ENCODE measurements at places on chromosomes 1 and 21.

- no peak for DNase-seq
Measured at GRCh38 chr21:38851101-38851500, 45.4 kb downstream of the ETS2 start.

GRCh38 chr1:77412069-77412819, 130.4 kb downstream of the AK5 start:
- DNase-seq, result no peak

- no peak for DNase-seq
Measured at GRCh38 chr1:221013691-221014660, 134.7 kb downstream of the HLX start.

GRCh38 chr1:22588899-22589422, 25.7 kb downstream of the EPHA8 start:
- DNase-seq, result no peak

DNA sequence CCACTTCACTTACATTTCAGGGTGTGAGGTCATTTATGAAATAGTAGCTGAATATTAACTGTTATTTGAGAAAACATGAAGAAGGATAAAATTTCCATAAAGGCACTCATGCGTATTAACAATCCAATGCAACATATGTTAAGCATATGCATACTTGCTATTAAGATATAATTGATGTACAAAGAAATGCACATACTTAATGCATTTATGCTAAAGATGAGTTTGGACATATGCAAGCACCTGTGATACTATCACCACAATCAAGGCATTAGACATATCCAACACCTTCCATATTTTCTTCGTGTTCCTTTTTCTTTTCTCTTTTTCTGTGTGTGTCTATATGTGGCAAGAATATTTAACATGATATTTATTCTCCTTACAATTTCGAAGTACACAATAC, 464.8 kb upstream of the BRINP3 start:
- no peak for DNase-seq

DNA sequence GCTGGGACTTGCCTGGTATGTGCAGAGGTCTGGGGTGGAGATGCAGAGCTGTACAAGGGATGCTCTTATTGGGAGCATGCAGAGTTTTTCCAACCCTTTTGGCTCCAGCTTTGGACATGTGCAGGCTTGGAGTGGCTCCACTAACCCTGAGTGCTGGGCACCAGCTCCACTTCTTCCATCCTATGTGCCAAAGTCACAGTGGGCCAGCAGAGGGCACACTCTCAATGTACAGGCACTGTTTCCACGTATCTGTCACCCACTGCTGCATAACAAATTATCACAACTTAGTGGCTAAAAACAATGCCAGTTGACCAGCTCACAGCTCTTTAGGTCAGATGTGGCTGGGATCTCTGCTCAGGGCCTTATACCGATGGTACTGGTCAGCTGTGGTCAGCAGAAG, 631.8 kb downstream of the AJAP1 start:
- DNase-seq, result peak; percentile 6

- peak; percentile 3 for DNase-seq
Measured at GRCh38 chr1:52365071-52365745, 797 bp downstream of the CC2D1B start.

DNA sequence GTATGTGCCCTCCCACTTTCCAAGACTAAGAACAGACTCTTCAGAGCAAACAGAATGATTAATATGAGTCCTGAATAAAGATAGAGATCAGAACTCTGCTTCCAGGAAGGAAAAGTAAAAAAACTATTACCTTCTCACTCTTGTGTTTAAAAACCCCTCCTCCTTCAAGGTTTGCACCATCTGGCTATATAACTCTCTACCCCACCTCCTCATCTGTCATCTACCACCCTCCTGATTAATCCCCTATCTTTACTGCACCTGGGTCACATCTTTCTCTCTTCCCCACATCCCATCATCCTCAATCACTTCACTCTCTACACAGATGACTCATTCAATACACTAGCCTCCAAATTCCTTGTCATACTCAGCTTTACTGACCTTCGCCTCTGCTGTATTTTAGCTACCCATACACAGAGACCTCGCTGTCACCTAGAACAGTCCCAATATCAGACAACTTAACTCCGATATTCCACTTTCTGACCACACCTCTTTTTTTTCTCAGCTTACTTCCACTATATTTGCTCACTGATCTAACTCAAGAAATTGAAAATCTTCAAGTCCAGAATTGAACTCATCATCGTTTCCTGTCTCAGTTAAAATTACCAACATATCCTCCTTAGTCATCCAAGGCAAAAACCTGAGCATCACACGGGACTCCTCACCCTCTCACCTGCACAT, 3.7 kb downstream of the SCMH1 start:
- DNase-seq, result no peak

- no peak for DNase-seq
Measured at GRCh38 chr1:151133018-151133806, 13.2 kb downstream of the SEMA6C start.

DNA sequence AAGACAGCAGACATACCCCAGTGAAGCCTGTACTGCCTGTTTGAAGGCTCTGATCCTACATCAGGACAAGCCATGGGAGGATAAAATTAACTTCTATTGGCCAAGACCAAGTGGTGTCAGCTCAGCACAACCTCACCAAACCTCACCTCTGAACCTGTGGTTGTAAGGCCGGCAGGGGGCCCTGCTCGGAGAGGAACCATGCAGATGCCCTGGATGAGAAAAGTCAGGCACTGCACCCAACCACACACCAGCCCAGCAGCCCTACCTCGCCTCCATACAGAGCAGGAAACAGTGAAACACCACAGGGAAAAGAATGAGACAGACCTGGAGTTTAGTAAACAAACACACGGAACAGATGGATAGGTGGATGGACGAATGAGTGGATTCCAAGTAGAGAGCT, 70.0 kb upstream of the PAX7 start:
- DNase-seq, result no peak

DNA sequence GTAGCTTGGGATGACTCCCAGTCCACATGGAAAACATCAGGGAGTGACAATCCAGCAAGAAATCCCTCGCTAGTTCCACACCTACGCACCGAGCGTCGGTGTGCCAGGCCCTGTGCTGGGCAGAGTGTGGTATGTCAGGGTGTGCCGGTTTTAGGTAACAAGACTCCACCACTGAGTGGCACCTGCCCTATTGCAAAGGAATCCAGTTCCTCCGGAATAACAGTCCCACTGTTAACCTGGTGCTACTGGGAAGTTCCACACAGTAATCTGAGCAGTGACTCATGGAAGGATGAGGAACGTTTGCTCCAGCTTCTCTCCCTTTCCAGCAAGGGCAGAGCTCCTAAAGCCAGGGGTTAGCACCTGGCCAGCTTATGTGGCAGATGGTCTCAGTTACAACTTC, 14.3 kb downstream of the RNF207 start:
- DNase-seq, result no peak

- DNase-seq, result no peak
Measured at GRCh38 chr1:158017800-158018595, 24.6 kb downstream of the KIRREL1 start.

- no peak for DNase-seq
Measured at GRCh38 chr1:2156866-2157265, 37.7 kb downstream of the FAAP20 start.

GRCh38 chr1:56710646-56711045, 65.5 kb downstream of the PRKAA2 start:
- no peak for DNase-seq

- DNase-seq, result no peak
Measured at GRCh38 chr1:188871164-188871563, 1606.5 kb downstream of the BRINP3 start.

DNA sequence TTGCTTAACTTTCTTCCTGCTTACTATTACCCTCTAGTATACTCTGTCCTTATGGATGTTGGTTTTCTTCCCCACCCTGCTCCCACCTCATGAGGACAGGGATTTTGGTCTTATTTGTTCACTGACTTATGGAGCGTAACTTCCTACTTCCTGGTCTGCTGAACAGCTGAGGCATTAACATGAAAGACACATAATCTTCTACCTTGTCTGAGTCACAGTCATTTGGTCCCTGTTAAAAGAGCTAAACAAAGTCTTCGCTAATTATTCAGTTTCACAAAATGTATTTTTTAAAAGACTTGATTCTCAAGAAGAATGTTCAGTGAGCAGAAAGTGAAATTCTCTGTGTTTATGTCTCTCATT, 18.5 kb downstream of the RNASEL start:
- DNase-seq, result no peak

- no peak for DNase-seq
Measured at GRCh38 chr21:34097442-34097841, 24.1 kb downstream of the MRPS6 start.

DNA sequence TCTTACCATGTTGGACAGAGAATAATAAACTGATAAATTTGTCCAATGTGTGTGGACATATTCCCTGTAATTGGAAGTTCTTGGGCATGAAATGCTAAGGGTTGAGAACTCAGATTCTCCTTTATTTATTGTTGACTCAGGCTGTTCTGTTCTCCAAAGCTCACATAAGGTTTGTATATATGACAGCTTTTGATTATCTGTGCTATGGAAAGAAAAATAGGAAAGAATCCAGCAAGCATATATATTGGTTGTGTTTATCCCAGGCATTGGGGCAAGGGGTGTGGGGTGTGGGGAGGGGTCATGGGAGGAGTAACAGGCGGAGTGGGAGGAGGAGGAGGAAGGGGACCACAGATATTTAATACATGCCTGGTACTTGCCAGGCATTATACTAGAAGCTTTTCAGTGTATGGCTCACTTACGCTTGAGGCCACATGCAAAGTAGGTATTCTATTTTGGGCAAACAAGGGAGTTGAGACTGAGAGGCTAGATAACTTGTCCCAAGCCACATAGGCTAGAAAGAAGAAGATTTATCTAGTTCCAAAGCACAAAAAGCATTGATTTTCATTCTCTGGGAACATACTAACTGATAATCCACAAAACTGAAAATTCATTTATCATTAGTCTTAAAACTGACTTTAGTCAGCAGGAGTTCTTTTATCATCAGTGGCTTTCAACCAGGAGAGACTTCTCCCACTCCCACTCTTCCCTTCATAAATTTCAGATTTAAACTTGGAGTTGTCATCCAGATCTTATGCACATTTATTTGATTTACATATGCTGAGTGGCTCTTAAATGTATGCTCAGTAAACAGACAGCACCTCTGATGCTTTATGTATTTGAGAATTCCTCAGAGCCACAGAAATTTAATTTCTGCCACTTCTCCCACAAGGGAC, 27.2 kb downstream of the NGF start:
- no peak for DNase-seq

DNA sequence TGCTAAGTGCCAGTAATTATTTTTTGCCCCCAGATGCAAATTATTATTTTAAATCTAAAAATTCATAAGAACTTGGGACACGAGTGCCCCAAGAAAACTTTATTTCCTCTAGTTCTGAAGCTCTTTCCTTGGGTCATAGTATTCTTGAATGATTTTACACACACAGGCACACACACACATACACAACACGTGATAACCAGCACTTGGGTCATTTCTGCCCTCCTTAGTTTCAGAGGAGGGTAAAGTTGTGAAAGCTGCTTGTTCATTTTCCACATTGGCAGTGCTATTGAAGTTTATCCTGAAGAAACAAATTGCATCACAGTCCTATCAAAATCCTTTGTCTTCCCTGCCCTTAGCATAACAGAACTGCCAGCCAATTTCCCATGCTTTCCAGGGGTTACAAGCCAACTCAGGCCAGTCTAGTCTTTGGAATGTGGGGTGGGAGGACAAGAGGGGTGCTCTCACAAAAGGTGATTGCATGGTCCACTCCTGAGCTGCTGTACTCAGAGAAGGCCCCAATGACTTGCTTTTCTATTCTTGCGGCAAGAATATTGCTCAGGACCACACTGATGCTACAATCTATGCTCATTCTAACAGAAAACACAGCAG, 98.5 kb upstream of the POGK start:
- DNase-seq, result no peak

DNA sequence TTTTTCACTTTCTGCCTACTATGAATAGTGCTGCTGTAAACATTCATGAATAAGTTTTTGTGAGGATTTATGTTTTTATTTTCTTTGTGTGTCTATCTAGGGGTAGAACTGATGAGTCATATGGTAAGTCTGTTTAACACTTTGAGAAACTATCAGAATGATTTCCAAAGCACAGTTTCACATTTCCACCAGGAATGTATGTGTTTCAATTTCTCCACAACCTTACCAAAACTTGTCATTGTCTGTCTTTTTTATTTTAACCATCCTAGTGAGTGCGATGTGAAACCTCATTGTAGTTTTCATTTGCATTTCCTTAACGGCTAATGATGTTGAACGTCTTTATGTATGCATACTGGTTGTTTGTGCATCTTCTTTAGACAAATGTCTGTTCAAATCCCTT, 23.5 kb downstream of the RNASEL start:
- DNase-seq, result no peak

Data from stimulated activated CD4-positive, alpha-beta T cell treated with anti-CD3 and anti-CD28 coated beads, Interleukin-1b, Interleukin-23, amount 100 ng/mL, for 4 hours (primary cell).